ENCODE measurements at places on chromosomes 5 and 9. TPM values are rescaled to one million over a fixed set of nuclear protein-coding genes. Genes with fewer than 3 reads are reported as not detected.

Gene ADCY2
- 165 TPM for total RNA-seq

Gene GLRA1
- total RNA-seq = not detected

Gene OGN
- 0.11 TPM for total RNA-seq

Gene FOXD4L4
- total RNA-seq = 0.14 TPM

Gene GPR150
- 0.13 TPM for total RNA-seq

Gene GABRG2
- total RNA-seq = 3.7 TPM

Gene TAF11L7
- not detected for total RNA-seq

Gene WDR38
- not detected for total RNA-seq

GRCh38 chr9:119758241-119758640, 389.0 kb upstream of the BRINP1 start:
- no peak for DNase-seq

DNA sequence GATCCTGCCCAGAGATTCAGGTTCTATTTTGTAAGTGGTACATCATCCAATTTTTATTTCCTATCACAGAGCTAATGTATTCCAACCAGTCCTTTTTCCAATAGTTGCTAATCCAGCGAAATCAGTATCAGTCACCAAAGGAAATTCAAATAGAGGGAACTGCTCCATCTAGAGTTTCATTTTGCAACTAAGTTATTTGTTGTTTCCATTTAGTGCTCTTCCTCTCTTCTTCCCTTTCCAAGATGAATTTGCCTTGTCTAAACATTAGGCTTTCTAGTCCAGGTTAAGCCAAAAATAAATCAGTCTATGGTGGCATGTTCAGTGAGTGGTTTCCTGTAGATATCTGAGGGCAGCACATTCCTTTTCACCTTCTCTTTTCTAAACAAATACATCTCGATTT, 79.8 kb upstream of the SPATA31D4 start:
- DNase-seq = no peak

DNA sequence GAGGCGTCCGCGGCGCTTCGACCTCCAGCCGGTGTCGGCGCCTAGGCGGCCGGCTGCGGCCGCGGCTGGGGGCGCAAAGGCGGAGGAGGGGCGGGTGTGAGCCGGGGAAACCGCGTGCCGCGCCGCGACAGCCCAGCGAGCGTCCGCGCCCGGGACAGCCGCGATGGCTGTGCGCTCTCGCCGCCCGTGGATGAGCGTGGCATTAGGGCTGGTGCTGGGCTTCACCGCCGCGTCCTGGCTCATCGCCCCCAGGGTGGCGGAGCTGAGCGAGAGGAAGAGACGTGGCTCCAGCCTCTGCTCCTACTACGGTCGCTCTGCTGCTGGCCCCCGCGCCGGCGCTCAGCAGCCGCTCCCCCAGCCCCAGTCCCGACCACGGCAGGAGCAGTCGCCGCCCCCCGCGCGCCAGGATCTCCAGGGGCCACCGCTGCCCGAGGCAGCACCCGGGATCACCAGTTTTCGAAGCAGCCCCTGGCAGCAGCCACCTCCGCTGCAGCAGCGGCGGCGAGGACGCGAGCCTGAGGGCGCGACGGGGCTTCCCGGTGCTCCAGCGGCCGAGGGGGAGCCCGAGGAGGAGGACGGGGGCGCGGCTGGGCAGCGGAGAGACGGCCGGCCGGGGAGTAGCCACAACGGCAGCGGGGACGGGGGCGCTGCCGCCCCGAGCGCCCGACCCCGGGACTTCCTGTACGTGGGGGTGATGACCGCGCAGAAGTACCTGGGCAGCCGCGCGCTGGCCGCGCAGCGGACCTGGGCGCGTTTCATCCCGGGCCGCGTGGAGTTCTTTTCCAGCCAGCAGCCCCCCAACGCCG, 605 bp downstream of the CHSY3 start:
- DNase-seq = peak; percentile 30

DNA sequence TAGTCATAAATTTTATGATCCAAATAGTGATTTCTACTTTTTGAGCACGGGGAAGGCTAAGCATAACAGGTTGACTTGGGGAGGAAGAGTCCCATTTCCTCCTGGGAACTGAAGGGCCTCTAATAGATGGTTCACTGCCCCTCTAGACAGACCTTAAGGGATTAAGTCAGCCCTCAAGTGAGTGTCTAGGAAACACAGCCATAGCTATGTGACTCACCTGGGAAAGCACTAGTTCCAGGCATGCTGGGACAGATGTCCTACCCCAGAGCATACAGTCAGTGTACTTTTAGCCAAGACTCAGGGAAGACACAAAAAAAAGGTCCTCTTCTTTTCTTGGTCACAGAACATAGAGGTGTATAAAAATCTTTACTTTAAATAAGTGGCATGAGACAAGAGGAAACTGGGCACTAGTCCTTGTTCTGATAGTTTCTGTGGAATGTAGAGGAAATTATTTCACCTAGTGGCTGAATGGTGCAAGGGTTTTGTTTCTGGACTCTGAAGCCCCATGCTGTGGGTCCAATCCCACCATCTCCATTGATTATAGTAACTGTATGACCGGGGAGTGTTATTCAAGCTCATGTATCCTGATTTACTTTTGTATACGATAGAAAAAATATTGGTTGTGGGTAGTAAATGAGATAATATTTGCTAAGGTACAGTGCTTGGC, 86.0 kb downstream of the NREP start:
- DNase-seq = no peak

DNA sequence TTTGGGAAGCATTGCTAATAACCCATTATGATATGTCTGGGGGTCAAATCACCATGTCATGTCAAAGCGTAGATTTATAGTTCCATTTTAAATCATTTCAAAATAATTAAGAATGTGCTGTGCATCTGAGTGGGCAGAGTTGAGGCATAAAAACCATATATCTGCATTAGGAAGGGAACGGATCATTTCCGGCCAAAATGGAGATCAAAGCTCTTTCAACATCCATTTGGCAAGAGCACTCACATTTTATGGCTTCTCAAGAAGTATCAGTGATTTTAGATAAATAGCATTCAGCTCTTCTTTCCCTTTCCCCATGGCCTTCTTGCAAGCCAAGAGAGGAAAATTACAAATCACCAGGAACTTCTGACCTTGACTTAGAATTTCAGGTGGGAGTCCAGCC, 89.9 kb downstream of the HSPA4 start:
- DNase-seq = no peak

DNA sequence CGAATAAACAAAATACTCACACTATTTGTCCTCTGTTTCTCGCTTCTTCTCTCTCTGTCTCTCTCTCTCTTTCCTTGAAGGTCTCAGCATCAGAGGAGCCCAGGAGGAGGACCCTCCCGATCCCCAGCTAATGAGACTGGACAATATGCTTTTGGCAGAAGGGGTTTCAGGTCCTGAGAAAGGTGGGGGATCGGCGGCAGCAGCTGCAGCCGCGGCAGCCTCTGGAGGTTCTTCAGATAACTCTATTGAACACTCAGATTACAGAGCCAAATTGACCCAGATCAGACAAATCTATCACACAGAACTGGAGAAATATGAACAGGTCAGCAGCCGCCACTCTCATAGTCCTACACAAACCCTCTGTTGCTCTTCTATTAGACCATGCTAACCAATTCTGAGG, 168.4 kb downstream of the PBX3 start:
- no peak for DNase-seq

DNA sequence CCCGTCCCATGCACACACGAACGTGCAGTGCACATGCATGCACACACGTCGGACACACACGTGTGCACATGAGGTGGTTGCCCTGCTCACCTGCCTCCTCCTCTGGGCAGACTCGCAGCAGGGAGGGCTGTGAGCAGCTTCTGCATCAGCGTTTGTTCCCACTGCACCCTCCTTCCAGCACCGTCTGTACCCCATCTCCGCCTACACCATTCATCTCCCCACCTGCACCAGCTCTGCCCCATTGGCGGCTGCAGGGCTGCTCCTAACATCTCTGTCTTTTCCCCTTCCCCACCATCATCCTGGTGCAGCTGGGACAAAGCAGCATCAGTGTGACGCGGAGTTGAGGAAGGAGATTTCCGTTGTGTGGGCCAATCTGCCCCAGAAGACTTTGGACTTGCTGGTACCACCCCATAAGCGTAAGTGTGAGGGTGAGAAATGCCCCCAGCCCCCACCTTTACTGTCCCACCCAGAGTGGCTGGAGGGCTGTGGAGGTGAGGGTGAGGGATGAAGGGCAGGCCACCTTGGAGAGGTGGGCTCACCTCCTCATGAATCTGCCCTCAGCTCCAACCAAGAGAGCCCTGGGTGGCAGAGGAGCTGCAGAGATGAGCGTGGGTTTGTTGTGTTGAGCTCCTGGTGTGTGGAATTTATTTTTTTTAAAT, 234.6 kb downstream of the CACNA1B start:
- DNase-seq = no peak

DNA sequence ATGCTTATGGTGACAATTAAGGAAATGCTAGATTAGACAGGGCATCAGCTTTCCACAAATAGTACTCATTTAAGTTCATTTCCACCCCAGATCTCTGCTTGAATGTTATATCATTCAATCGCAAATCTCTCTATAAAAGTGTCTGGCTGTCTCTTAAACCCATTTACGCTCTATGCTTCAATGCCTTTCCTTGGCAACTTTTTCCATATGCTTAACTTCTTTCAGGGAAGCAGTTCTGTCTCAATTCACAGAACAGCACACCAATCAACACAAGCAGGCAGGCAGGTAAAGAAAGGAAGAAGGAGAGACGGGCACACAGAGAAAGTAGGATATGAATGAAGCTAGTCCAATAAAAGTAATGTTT, 243.1 kb downstream of the DENND1A start:
- no peak for DNase-seq

DNA sequence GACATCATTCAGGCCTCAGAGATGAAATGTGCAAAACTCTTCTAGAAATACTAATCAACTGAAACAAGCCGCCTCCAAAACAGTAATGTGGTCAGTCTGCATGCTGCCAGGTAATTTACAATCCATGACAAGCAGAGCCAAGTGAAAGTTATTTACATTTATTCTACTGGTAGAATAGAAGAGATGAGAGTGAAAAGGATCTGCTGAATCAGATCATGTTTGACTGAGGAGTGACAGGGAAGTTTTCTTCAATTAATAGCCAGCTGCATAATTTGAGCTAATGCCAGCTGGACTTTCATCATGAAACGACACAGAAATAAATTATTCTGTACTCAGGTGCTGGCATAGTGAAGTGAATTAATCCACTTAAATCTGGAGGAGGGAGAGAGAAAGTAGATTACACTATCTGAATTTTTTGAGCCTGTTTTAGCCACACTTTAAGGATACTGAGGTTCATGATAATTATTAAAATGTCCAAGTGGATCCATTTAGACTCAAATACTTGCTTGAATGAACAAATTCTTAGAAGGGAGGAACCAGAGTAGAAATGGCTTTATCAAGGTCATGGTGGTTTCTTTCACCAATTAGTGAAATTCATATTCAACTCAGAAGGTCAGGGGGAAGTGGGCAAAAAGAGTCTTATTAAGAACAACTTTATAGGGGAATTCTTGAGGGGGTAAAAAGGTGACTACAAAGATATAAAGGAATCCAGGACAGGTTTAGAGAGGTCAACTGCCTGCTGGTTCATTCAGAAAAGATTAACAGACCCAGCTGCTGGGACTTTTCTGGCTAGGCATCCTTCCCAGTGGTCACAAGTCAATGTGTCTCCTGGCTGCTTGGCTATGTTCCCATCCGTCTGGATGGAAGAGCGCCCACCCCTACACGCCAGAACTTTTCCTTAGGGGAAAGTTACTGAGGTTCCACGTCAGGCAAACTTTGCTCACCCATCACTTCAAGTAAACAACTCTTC, 350.4 kb downstream of the PDE4D start:
- no peak for DNase-seq

DNA sequence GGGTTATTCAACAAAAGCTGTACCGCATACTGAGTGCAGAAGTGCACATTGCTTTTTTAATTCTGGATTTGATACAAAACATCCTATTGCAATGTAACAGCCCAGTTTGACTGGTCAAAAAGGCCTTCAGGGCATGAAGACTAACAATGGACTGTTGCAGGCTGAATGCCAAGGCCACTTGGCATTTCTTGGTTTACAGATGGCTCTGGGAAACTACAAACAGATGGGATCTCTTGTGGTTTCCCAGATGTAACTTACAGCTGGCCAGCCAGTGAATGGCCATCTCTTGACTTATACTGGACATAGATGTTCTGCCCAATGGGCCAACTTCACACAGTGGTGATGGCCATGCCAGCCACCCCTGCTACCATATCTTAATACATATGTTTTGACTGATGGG, 36.8 kb downstream of the UGT3A2 start:
- no peak for DNase-seq

Measured in WTC11 (cell line).